Sigmoid colon (tissue), 7 donors: ENCODE measurements at places on chromosomes 7 and 10. TPM values are rescaled to one million over a fixed set of nuclear protein-coding genes. Genes with fewer than 3 reads are reported as not detected.

AMZ1 gene
- not detected for total RNA-seq

REEP3 gene
- 97.8 TPM for total RNA-seq

LRIT1 gene
- total RNA-seq = not detected

CPED1 gene
- 79.6 TPM for total RNA-seq

MMRN2 gene
- total RNA-seq = 8.6 TPM

ASZ1 gene
- not detected for total RNA-seq

FHIP2A gene
- total RNA-seq = 36.7 TPM

NKX6-2 gene
- not detected for total RNA-seq

- DNase-seq = no peak
Measured at GRCh38 chr10:91901784-91902677, 7.3 kb downstream of the FGFBP3 start.

DNA sequence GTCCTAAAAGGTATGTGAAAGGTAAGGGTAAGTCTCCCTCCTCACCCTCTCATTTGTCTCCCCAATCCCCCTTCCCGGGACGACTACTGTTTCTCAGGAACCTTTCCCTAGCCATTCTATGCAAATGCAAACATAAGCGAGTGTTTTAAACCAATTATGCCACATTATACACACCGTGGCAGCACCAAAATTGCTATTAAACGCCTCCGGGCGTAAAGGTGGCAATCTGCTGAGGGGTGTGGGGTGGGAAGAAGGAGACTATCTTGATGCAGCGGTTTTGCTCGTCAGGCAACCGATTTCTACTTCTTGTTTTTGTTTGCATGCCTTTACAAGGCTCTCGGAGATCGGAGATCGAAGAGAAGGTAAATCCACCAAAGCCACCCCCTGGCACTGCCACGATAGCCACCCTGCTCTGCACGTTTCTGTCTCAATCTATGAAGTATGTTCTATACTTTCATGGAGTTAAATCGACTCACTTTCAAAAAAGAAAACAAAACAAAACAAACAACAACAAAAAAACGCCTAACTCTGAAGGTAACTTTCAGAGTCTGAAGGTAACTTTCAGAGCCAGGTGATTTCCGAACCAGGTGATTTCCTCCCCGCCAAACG is 46.0 kb upstream of the CDK1 start:
- DNase-seq = no peak

DNA sequence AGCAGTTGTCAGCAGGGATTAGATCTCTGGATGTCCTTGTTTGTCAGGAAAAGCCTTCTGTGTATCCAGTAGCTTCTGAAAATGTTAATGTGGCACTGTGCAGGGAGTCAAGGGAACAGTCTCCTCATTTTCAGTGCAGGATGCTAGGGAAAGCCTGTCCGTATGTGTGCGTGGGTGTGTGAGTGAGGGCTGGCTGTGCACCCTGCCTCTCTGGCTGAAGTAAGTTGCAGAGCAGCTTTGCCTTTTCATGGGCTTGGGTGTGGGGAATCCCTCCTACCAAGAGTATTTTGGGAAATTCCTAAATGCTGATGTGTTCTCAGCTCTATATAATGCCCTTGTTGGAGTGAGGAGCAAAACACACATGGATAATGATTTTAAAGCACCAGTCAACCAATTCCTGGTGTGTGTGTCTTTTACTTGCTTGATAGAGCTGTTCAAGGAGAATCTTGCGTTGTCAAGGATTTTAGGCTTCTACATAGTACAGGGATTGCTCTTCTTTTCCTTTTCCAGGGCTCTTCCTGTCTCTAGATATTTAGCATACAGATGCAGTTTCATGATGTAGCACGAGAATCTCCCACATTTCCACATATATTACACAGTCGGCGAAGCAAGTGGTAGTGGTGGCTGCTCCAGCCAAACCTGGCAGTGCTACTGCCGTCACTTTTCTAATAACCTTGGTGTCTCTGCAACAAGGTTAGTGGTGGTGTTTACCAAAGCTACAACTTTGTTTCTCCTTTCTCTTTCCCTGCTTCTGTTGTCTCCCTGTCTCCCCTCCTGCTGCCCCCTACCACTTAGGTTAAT is 92.8 kb downstream of the MCU start:
- peak; percentile 65 for DNase-seq

GRCh38 chr10:69880301-69881081 is 78.8 kb downstream of the COL13A1 start:
- DNase-seq = no peak

DNA sequence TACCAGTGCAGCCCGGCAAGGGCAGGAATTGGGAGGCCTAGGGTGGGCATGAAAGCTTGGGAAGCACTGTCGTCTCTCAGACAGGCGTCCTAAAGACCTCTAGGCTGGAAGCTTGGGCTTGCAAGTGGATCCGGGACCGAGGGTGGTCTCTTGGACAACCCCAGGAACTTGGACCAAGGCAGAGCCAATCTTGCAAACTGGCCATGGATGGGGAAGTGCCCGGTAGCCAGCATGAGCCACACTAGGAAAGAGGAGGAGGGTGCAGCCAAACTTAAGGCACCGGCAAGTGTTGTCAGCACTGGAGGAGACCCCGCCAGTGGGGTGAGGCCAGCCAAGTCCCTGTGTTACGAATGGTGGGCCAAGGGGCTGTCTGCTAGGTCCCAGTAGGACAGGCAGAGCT is 8.5 kb downstream of the LRIT2 start:
- DNase-seq = no peak

DNA sequence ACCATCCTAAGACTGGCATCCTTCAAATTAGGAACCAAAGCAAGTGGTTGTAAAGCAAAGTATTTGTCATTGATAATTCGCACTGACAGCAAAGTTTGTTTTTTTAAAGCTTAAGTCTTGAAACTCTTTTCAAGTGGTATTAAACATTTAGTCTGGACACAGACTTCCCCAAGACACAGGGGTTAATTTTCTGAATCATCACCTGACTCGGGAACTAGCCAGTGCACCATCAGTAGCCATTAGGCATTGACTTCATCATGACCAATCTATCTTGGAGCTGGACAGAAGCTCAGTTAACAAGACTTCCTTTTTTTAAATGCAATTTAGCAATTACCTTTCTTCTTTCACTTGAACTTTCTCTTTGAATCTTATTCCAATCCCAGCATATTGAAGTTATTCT is 210.6 kb downstream of the ZNF365 start:
- no peak for DNase-seq

- no peak for DNase-seq
Measured at GRCh38 chr10:97040248-97040584, 145.5 kb downstream of the SLIT1 start.

GRCh38 chr10:11135709-11136108 is 118.0 kb downstream of the CELF2 start:
- DNase-seq = no peak

GRCh38 chr7:26189697-26190096 is 10.8 kb downstream of the HNRNPA2B1 start:
- no peak for DNase-seq

DNA sequence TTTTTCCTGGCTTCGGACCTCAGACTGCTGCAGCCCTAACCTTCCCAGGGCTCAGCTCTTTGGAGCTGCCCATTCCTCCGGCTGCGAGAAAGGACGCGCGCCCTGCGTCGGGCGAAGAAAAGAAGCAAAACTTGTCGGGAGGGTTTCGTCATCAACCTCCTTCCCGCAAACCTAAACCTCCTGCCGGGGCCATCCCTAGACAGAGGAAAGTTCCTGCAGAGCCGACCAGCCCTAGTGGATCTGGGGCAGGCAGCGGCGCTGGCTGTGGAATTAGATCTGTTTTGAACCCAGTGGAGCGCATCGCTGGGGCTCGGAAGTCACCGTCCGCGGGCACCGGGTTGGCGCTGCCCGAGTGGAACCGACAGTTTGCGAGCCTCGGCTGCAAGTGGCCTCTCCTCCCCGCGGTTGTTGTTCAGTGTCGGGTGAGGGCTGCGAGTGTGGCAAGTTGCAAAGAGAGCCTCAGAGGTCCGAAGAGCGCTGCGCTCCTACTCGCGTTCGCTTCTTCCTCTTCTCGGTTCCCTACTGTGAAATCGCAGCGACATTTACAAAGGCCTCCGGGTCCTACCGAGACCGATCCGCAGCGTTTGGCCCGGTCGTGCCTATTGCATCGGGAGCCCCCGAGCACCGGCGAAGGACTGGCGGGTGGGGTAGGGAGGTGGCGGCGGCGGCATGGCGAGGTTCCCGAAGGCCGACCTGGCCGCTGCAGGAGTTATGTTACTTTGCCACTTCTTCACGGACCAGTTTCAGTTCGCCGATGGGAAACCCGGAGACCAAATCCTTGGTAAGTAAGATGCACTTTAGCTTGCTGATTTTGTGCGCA is at the start of gene PLXDC2:
Gene PLXDC2, plus strand, starts transcription at position 22 of the 820 bp plus-strand sequence.
- DNase-seq = peak; percentile 77

DNA sequence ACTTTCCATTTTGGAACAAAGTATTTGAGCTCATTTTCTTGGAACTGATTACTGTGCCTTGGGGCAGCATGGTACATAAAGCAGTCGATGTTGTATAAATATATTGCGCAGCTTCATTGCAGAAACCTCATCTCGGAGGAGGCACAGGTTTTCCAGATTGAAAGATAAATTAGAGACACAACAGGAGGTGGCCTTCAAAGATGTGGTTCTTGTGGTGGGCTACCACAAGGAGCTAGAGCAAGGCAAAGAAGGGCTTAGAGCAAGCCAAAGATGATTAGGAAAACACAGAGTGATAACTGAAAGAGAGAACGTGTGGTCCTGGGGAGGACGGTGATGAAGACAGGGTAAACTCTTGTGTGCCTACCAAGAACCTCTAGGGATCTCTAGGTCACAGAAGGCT is 169.1 kb upstream of the TNS3 start:
- DNase-seq = no peak

DNA sequence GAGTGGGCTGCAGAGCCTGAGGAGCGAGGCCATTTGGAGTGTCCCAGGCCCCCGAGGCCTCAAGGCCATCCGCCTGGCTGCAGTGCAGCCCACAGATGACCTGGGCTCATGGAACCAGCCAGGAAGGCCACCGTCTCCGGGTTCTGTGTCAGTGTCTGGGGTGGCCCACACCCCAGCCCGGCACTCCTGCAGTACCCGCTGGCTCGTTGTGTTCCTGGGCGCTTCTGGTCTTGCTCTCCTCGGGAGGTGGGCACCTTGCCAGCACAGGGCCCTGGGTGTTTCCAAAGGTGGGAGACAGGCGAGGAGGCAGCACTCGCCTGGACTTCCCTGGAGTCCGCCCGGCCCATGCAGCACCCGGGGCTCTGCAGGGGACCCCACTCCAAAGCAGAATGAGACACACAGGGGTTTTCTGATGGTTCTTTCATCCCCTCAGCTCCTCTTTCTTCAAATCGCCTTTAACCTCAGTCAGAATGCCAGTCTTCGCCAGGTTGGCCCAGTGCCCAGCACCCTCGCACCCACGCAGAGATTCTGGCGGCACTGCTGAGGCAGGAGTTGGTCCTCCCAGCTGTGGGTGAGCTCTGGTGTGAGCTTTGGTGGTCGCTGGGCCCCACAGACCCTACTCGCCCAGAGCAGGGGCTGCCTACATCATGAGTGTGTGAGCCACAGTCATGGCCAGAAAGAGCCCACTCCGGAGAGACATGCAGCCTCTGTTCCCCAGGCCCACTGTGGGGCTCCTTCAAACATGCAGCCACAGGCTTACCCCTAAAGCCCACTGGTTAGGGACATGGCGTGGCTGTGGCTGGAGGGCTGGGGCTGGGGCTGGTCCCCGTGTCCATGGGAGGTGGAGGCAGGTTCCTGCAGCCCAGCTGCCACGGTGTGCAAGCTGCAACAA is 155.7 kb downstream of the EBF3 start:
- DNase-seq = no peak

DNA sequence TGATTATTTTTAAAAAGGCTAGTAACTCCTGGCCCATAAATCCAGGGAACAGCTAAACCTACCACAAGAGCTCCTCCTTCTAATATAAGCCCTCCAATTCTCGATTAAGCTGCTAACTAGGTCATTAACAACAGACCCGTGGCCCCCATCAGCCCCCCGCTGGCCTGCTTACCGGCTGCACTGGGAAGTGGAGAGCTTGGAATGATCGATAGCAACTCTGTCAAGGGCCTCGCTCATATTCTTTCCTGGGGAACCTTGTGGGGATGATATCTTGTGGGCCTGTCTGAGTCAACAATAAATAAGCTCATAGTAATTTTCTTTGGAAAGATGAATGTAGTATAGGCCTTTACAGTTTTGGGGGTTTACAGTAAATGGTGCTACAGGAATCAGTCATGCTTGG is 353.5 kb downstream of the TCERG1L start:
- no peak for DNase-seq

- DNase-seq = no peak
Measured at GRCh38 chr10:70830164-70830563, 14.4 kb downstream of the SGPL1 start.

DNA sequence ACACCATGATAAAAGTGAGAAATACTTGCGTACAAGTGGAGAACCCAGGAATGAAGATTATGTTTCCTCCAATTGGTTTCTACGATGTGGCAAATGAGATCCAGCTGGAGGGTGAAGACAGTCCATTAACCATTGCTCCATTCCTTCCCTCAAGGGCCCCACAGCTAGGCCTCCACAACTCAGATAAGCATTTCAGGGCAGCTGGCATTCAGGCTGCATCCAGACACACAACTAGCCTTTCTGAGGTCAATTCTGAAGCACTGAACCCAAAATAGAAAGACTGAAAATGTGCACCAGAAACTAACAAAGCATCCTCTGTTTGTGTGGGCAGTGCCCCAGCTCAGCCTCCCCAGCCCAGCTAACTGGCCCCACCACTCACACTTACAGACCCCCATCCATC is 94.8 kb downstream of the GSAP start:
- no peak for DNase-seq

DNA sequence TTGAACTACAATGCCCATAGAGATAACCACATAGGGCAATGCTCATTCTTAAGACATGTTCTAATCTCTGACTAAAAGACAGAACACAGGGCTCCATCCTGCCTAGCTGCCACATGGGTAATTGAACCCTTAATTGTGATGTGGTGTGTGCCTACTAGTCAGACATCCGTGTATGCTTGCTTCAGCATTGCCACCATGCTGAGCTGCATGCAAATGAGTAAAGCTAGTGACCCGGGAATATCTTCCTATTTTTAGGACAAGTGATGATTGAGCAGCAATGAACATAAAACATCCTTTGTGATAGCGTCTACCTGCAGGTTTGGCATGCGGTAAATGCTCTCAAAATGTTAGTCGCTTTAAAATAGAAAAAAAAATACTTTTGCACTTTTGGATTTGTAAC is 115.8 kb downstream of the MAGI2 start:
- no peak for DNase-seq

DNA sequence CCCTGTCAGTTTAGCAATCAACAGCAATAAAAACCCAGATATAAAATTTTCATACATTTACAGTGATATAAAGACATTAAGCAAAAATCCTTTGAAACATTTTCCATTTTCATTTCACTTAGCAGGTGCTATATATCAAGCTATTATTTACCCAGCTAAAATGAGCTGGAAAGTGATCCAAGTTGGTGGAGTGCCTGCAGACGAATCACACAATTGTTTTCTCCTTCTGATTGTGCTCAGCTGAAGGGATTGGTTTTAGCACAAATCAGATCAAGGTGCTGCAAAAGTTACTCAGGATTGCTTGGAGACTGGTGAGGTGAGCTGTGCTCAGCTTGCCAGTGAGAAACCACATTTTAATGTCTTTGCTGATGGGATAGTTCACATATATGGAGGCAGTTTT is 138.1 kb downstream of the LRMDA start:
- no peak for DNase-seq

GRCh38 chr7:1966631-1967200 is 266.0 kb downstream of the MAD1L1 start:
- DNase-seq = no peak

- DNase-seq = peak; percentile 95
Measured at GRCh38 chr10:78302989-78303854, 269.6 kb downstream of the RPS24 start.
